ENCODE measurements at places on chromosomes 1 and 21.

- DNase-seq, result peak; percentile 88
Observed at GRCh38 chr1:58881471-58881994, 97.7 kb upstream of the JUN start.

GRCh38 chr1:26570287-26570686 is 40.7 kb downstream of the RPS6KA1 start:
- DNase-seq, result no peak

GRCh38 chr1:175405766-175406165 is 213.2 kb upstream of the KIAA0040 start:
- DNase-seq, result no peak

GRCh38 chr1:6295910-6296309 is 35.0 kb upstream of the GPR153 start:
- DNase-seq, result no peak

GRCh38 chr1:29258189-29258975 is 22.1 kb downstream of the PTPRU start:
- no peak for DNase-seq

DNA sequence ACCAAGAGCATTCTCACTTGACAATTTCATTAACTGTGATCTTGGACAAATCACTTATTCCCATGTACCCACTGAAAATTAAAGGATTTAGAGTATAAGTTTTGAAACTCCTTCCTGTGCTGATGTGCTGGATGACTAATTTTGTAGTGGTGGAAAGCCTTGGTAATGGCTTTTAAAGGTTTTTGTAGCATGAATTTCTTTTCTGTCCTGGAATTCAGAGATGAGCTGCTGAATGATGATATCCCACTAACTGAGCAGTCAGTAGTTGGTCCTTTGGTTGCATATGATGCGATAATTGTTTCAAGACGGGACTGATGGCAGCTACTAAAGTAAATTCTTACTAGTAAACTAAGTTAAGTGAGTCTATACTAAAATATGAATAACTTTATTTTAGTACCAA is 5.2 kb downstream of the RPL5 start:
- DNase-seq, result no peak

DNA sequence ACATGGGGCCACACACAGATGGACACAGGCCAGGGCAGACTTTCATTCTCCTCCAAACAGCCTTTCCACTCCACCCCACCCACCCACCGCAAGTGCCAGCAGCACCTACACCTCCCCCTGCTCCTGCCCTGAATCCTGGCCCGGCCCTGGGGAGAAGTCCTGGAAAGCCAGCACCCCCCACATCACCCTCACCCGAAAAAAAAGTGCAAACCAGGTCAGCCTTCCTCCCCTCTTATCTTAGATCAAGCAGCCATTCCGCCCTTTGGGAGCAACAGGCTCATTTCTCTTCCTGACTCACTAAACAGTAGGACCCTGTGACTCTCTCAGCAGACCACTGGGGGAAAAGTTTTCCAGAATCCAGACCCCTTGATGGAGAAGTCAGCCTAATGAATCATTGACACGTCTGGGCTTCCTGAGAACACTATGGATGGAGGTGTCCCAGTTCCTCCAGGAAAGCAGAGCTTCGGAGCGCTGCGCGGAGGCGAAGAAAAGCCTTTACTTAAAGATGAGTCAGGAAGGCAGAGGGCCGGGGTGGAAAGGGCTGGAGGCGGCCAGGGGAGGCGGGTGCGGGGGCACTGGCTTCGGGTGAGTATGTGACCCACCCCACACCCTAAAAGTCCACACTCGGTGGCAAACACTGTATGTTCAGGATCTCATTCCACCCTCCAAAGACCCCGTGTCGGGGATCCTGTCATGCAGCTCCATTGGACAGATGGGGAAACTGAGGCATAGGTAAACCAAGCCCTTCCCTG is 588.7 kb downstream of the MATN1 start:
- DNase-seq, result no peak

DNA sequence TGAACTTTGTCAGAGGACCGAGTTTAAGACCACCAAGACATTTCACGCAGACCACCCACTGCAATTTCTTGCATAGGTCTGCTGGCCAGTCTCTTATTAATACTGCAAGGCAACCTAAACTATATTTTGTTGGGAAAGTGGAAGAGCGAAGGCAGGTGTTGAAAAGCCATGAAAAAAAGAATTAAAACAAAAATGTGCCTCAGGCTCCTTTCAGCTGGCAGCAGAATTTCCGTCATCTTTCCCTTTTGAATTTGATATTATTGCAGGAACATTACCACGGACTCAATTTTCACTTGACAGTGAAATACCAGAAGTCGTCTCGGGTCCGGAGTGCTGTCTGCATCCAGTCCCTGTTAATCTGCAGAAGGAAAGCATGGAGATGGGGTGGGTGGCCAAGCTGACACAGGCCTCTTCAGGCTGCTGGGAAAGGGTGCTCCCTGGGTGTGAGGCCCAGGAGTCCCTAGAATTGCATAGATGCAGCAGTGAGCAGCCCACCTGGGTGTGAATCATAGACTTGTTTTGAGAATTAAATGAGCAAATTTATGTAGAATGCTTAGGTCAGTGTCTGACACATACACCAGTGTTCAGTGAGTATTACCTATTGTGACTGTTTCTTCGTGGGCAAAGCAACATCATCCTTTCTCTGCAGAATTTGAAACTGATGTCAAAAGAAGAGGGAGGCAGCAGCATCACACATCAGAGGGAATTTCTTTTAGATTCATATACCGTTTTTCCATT is 150.7 kb downstream of the PBX1 start:
- no peak for DNase-seq

DNA sequence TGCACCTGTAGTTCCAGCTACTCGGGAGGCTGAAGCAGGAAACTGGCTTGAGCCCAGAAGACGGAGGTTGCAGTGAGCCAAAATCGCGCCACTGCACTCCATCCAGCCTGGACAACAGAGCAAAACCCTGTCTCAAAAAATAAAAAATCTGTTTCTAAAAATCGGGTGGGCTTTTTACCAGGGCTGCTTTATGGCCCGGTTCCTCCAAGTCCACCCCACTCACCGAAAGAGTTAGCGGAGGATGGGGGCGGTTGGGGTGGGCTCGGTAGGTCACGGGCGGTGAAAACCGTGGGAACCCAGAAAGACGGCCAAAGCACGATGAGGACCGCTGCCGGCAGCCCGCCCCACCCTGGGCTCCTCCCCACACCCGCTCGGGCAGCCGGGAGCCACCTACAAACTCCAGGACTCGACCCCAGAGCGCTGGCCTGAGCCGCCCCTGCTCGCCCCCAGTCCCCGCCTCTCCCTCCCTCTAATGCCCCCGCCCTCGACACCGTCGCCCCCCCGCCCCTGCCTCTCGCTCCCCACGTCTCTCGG is 846 bp upstream of the PER3 start:
- peak; percentile 54 for DNase-seq

- peak; percentile 94 for DNase-seq
Observed at GRCh38 chr1:193322211-193322610, 135.8 kb upstream of the B3GALT2 start.

DNA sequence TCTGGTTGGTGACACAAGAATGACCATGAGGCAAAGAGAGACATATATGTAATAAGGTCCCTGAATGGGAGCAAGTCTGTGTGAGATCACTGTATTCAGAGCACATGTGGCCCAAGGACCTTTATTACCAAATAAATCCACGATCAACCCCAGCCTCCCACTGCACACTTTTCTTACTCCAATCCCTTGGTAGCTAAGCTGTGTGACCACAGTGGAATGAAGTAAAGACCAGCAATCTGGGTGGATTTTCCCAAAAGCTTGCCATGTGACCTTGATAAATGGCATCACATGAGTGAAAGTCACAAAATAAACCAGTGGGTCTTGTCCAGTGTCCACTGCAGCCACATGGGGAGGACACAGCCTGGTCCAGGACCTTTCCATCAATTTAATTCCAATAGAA is 36.7 kb upstream of the TLR5 start:
- no peak for DNase-seq

DNA sequence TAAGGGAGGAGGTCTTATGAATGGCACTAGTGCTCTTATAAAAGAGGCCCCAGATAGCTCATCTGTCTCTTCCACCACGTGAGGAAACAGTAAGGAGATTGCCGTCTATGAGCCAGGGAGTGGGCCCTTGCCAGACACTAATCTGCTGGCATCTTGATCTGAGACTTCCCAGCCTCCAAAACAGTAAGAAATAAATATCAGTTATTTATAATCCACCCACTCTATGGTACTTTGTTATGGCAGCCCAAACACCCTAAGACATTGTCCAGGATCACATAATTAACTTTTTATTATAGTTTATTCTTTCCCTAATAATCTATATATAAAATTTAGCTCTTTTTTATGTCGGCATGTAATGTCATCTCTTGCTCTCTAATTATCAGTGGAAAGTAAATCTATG is 144.0 kb upstream of the IRF2BP2 start:
- no peak for DNase-seq

DNA sequence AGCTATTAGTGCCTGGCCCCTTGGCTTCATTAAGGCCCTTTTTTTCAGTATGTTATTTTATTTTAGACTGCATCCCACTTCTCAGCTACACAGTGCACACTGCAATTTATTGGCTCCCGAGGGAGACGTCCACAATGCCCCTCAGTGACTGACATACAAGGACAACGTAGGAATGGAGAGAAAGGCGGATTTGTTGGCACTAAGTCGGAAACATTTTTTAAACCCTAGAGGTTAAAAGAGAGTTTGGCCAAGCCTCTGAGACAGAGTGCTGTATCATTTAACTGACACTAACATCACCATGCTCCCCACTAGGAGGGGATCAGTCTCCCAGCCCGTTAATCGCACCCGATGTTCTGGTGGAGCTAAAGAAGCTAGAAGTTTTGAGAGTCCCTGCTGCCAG is 45.7 kb upstream of the FOXD3 start:
- no peak for DNase-seq

DNA sequence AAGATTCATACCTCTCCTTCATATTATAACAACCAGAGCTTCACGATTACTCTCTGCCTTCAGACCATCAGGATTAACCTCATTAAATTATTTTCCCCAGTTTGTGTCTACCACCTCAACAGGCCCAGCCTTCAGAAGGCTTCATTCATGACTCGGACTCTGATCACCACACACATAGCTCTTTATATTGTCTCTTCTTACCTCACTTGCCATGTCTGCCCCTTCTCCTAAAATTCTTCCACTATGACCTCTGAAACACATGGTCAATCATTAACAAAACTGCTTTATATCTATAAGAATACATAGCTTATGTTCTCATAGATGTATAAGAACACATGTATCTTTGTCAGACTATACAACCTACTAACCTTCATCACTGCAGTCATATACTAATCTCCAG is 79.8 kb downstream of the USP1 start:
- DNase-seq, result no peak

DNA sequence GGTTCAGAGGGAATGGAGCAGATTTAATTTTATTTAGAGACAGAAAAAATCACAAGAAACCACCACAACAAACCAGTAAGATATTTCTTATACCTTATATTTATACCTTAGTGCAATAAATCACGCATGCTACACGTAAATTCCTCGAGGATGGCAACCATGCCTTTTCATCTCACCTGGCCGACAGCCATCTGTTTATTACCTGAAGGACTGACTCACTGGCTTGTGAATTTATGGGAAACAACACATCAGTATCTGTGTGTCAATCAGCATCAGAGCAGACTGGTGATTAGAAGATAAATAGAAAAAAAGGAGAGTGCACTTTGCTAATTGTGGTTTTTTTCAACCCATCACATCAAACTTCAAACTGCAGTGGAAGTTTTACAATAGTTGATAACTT is 58.4 kb downstream of the S1PR1 start:
- no peak for DNase-seq

- DNase-seq, result no peak
Observed at GRCh38 chr1:169479363-169480066, 6.2 kb downstream of the SLC19A2 start.

GRCh38 chr1:8179132-8179793 is 138.7 kb upstream of the SLC45A1 start:
- DNase-seq, result no peak

GRCh38 chr1:198157847-198158725 is 1.3 kb downstream of the NEK7 start:
- peak; percentile 55 for DNase-seq

GRCh38 chr1:86499987-86500593 is 31.4 kb downstream of the CLCA1 start:
- no peak for DNase-seq

DNA sequence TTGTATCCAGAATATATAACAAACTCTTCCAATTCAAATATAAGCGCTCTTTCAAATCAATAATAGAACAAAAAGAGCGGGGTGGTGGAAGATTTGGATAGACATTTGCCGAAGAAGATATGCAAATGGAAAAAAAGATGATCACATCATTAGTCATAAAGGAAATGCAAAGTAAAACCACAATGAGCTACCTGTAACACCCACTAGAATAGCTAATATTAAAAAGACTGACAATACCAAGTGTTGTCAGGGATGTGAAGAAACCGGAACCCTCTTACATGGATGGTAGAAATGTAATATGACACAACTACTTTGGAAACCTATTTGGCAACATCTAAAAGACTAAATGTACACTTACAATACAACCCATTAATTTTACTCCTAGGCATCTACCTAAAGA is 5.7 kb upstream of the TRAF5 start:
- DNase-seq, result peak; percentile 43

- no peak for DNase-seq
Observed at GRCh38 chr1:51158263-51158662, 56.2 kb downstream of the C1orf185 start.

DNA sequence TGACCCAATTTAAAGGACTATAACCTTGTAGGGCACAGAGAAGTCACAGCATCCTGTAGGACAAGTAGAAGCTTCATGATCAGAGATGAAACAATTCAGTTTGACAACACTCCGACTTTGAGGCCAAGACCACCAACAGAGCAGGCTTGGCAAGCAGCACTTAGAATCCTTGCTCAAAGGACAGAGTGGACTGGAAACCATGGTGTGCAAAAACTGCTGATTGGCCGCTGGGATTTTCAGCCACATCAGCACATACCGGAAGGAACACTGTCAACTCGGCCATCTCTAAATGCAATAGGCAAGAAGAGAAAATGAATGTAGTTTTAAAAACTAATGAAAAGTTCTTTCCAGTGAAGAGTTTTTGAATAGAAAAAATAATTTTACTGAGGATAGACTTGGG is 92.0 kb upstream of the PRMT6 start:
- no peak for DNase-seq

DNA sequence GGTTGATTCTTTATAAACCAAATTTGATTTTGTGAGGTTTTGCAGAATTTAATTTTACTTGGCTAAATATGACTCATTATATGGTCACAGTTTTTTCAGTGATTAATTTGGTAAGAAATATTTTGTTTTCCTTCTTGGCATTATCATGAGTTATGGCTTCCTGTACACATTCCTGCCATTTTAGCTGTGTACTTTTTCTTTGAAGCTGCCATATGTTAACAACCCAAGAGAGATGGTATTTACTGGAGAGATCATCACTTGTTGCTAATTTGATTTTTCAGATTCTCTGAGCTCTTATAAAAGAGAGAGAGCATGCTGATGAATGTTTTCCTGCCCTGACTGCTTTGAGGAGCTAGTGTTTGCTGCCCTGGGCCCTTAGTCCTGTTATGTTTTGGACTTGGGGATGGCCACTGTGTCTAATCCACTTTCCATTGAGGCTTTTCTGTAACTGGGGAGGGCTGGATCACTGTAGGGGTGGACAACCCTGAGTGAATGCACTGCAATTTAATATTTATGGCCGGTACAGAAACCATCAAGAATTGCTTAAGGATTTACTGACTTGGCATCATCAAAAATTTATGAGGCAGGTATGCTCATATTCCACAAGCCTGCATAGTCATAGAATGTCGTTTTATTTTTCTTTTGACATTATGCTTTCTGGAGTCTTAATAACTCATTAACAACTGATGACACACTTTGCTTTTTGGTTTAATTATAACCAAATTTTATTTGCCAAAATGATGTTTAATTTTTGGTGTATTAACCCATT is 200.9 kb downstream of the DISC1 start:
- peak; percentile 98 for DNase-seq
